ENCODE measurements at places on chromosomes 2 and 18.

DNA sequence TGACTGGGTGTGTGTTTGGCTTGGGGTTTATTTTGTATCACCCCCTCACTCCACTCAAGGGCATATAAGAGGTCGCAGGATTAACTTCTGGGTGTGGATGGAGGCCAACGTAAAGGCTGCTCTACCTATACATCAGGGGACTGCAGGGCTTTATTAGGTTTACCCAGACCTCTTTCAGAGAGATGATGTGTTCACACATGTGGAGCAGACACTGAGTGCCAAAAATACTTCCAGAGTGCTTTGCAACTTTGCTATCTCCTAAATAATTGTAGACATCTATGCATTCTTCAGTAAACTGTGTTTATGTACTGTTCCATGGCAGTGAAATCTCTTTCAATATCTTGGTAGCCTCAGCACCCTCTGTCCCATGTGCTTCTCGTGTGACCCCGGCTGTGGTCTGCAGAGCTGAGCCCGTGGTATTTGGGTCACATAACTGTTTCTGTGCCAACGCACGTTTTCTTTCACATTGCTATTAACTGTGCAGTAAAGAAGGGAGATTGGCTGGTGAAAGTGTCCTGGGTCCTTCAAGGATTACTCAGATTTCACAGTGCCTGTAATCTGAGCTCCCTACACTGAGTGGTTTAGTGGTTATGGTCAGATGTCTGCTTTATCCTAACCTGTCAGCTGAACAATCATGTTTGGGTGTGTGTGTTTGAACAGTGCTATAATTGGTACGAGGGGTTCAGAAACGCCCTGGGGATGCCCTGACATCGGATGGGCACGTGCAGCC is 208.1 kb downstream of the VAPA start:
- DNase-seq = no peak

GRCh38 chr18:24023185-24023814 is 8.7 kb downstream of the TTC39C start:
- no peak for DNase-seq

GRCh38 chr2:18345848-18346247 is 214.6 kb downstream of the RDH14 start:
- no peak for DNase-seq

- DNase-seq = no peak
Measured at GRCh38 chr2:120593921-120594686, 141.6 kb upstream of the GLI2 start.

- no peak for DNase-seq
Measured at GRCh38 chr2:217219164-217219520, 359.3 kb upstream of the TNP1 start.

GRCh38 chr2:178422097-178422496 is 28.9 kb downstream of the PRKRA start:
- DNase-seq = no peak

DNA sequence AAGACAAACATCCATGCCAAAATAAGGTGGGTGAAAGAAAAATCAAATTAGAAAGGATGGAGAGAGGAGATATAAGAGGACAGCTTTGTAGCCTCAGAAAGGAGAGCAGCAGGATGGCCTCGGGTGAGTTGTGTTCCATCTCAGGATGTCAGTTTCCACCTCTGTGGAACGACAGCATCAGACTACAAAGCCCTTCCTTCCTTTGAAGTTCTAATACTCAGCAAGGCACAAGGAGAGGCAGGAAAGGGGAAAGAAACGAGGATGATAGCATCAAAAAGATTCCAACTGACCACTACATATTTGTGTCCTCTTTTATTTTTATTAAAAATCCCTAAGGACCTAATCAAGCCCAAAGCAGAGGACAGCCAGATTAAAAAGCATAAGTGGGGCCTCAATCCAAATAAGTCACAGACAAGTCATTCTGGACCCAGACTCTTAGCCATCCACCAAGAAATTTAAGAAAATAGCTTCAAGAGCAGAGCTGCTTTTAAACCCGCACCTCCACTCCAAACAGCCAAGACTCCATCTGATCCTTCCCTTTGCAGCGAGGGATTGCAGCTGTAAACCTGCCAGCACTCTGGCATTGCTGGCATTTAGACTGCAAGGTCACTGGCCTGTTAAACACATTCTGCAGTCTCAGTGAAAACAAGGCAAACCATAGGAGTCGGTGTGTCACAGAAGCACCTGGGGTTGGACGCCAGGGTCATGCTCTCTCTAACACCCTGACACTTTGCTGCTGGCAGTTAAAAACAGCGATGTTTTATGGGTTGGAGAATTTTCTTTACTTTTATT is 314.5 kb upstream of the CHAC2 start:
- DNase-seq = no peak

DNA sequence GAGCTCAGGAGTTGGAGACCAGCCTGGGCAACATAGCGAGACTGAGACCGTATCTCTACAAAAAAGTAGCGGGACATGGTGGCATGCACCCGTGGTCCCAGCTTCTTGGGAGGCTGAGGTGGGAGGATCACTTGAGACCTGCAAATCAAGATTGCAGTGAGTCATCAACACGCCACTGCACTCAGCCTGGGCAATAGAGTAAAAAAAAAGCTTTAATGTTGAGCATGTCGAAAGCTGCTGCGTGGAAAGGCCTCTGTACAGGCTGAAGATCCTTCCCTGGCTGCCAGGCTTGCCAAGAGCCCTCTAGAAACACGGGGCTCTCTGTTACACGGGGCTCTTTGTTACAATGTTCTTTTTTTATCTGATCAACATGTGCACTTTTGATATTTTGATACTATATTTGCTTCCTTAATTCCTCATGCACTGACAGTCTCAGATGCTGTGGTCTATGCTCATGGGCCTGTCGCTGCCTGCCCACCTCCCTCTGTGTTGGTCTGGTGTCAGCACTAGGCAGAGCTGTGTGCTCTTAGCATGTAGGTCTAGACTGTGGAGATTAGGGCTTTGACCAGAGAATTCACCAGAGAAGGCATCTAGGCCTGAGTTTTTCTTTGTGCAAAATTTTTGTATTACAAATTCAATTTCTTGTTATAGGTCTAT is 18.7 kb downstream of the CLK1 start:
- DNase-seq = no peak

DNA sequence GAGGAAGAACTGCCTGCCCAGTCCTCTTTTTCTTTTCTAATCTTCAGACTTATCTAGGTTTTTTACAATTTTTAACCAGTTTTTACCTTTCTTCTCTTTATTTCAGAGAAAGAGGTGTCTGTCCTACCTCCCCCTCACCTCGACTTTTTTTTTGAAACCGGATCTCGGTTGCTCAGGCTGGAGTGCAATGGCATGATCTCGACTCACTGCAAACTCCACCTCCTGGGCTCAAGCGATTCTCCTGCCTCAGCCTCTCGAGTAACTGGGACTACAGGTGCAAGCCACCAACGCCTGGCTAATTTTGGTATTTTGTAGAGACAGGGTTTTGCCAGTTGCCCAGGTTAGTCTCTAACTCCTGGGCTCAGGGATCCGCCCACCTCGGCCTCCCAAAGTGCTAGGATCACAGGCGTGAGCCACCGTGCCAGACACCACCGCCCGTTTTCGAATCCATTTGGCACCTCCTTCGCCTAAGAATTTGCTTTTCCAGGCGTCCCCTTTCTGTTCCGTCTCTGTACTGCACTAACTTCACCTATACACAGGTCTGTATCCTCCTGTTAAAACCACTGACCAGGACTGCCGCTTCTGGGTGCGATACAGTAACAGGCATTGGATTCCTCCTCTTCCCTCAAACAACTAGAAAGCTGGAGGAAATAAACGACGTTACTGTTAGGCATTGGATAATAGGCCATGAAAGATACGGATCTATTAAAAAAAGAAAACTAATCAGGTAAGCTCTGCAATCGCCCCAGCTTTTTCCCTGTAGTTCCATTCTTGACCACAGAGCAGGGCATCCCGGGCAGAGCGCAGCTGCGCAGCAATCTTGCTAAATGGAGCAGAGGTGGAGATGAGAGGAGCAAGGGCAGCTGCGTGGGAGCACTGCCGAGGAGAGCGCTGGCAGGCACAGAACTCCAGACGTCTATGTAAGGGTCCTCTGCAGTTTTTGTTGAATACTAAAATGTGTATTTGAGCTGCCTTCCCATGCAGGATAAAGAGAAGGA is 69.9 kb downstream of the ZC3H6 start:
- no peak for DNase-seq

- DNase-seq = no peak
Measured at GRCh38 chr2:239322416-239323086, 78.3 kb downstream of the HDAC4 start.

All from T-helper 22 cell (primary cell).